Stimulated activated CD4-positive, alpha-beta T cell treated with anti-CD3 and anti-CD28 coated beads, Interleukin-2, amount 100 ng/mL, for 24 hours (primary cell): ENCODE measurements at places on chromosomes 13 and 19.

DNA sequence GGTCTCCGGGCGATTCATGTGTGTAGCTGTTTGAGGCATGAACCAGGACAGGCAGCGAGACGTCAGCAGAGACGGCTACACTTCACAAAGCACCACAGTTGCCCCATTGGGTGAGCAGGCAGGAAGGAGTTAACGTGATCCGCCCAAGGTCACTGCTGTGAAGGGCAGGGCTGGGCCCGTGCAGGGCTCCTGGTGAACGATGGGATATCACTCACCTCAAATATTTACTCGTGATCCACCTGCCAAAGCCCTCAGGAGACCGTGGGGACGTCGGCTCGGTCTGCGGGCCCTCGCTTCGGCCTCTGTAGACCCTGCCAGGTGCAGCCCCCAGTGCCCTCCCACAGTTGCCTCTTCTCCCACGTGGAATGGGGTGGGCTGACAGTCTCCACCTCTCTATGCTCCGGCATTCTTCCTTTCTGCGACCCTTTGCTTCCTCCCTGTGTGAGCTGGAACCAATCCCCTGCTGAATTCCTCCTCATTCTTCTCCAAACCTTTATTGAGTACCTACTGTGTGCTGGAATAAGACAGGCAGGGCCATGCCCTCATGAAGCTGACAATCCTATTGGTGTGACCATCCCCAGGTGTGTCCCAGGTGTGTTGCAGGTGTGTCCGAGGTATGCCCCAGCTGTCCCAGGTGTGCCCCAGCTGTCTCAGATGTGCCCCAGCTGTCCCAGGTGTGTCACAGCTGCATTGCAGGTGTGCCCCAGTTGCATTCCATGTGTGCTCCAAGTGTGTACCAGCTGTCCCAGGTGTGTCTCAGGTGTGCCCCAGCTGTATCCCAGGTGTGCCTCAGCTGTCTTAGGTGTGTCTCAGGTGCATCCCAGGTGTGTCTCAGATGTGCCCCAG is 2.0 kb upstream of the GRK1 start:
- no peak for DNase-seq

GRCh38 chr19:7928741-7929701 is 3.1 kb upstream of the CTXN1 start:
- DNase-seq: peak; percentile 67

DNA sequence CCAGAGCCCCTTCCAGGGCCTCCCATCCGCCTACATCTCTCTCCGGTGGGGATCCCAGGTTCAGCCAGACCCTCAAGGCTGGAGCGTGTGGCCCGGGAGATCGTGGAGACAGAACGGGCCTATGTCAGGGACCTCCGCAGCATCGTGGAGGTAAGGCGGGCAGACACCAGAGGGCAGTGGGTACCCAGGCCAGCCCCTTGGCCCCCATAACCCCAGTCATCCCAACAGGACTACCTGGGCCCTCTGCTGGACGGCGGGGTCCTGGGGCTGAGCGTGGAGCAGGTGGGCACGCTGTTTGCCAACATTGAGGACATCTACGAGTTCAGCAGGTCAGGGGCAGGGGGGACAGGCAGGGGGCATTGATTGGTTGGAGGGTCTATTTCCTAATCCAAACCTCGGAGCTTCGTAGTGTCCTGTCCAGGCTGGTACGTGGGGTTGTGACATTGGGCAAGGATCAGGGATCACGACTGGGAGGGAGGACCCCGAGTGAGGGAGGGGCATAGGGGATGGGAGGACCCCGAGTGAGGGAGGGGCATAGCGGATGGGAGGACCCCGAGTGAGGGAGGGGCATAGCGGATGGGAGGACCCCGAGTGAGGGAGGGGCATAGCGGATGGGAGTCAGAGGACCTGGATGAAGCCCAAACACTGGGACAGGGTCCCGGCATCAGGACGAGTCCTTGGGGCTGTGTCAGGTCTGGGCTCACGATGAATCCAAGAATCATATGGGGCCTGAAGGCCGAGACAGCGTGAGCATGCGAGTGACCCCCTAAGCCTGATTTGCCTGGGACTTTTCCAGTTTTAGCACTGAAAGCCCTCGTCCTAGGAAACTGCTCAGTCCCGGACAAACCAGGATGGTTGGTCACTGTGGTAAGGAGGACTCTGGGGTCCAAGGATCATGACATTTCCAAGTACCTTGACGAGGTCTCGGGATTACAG is 2.9 kb downstream of the PLEKHG2 start:
- no peak for DNase-seq

DNA sequence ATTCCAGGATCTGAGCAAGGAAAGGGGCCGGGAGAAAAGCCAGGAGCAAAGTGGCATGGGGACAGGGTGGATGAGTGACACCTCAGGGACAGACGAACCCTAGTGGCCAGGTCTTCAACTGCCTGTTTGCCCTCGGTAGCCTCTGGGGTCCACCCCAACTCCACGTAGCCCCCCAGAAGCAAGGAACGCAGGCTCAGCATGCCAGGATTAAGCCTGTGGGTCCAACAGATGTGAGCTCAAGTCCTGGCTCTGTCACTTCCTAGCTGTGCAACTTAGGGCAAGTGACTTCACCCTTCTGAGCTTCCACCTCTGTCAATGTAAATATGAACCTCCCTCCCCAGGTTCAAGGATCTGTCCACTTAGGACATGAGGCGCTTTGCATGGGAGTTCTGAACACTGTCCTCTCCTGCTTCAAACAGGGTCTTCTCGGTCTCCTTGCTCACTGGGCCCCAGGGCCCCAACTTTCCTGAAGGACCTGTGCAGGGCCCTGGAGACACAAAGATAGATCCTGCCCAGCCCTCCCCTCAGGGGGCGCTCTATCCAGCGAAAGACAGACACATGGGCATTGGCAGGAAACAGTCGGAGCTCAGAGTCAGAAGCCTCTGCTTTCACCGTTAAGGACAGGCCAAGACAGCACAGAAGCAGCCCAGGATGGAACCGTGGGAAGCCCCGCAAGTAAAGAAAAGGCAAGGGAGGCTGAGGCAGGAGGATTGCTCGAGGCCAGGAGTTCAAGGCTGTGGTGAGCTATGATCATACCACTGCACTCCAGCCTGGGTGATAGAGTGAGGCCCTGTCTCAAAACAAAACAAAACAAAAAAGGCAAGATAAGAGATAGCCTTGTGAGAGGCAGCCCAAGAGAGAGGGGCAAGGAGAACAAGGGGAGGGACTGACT is 13.2 kb downstream of the SYDE1 start:
- no peak for DNase-seq

DNA sequence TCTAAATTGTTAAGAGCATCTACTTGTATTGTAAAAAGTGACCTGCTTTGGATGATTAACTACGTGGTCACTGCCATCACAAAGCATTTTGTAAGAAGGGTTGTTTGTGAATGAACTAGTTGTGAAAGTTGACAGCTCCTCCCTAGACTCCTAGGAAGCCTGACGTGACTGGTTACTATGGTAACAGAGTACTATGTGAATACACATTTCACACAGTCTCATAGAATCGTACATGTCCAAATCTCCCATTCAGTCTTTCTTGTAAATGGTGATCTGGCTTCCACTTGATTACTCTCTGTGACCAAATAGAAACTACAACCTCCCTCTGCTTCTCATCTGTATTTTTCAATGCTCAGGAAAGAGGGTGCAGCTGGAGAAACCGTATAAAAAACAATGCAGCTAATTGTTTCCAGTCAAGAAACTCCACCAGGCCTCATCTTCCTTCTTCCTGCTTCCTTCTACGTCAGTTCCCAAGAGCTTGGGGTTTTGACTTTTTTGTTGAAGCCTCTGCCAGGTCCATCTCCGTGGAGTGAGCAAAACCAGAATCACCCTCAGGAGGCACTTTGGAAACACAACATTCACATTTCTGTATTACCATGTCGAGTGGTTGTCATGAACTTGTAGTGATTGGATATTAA is 83.4 kb downstream of the GPC6 start:
- no peak for DNase-seq

- DNase-seq: no peak
These were observed 25.6 kb downstream of the IPO5 start for GRCh38 chr13:97979051-97979450.

DNA sequence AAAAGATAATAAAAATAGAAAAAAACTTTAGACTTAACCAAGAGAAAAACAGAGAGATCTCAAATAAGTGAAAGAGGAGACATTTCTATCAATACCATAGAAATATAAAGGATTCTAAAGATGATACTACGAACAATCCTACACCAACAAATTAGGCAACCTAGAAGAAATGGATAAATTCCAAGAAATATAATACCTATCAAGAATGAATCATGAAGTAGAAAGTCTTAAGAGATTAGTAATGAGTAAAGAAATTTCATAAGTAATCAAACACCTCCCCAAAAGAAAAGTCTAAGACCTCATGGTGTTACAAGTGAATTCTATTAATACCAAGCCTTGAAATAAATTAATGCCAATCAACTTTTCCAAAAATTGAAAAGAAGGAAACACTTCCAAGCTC is 1584.5 kb upstream of the MIR17HG start:
- no peak for DNase-seq

GRCh38 chr19:12792051-12792852 is 966 bp downstream of the JUNB start:
- peak; percentile 77 for DNase-seq

DNA sequence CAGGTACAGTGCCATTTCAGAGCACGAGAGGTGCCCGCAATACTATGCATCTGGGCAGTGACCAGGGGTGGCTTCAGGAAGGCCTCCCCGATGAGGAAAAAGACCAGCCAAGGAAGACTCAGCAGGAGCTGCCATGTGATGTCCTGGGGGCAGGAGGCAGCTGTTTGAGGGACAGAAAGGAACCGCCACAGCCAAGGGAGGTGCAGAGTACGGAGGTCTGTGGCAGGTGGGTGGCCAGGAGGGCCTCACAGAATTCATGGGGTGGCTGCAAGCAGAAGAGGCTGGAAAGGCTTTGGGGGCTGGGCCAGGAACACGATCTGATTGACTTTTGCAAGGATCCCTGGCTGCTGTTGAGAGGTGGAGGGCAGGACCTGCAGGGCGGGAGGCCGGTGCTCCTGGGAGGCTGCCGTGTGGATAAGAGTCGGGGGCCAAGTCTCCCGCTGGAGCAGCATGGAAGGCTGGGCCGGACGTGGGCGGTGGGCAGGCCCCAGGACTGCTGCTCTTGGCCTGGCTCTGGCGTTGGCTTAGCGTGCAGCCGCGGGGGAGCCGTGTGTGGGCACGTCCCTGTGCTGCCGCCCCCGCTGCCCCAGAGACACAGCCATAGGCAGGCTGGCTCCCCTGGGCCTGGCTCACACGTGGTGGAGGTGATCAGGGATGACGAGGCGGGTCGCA is 29.1 kb downstream of the CEBPA start:
- no peak for DNase-seq

- no peak for DNase-seq
These were observed 3.7 kb upstream of the SMIM17 start for GRCh38 chr19:56639217-56639616.

DNA sequence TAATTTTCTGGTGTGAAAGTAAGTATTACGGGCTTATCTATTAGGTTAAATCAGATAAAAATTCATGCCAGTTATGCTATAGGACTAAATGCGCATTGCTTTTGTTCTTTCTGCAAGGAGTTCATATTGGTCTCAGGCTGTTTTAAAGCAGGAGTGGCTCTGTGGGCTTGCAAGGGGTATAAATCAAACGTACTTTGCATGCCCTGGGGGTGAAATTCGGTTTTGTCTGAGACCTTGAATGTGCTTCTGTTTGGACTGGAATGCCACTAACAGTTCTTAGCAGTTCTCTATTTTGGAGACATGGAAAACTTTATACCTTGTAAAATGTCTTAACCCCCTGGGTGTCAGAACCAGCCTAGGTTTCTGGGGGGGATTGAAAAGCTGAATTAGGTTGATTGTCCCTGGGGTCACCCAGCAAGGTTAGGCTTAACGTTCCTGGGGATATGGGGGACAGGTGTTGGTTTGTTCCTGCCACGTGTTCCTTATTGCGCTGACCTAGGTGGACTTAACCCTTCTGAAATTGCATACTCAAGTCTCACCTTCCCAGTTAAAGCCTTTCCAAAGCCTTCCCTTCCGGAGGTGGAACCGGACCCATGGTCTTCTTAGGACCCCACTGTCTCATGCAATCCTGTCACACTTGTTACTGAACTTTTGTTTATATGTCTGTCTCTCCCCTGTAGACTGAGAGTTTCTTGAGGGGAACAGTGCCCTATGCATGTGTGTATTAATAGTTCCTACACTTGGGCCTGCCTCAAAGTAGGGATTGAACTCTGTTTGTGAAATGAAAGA is 182.2 kb downstream of the LMO7 start:
- no peak for DNase-seq

- DNase-seq: no peak
These were observed 38.1 kb downstream of the NUFIP1 start for GRCh38 chr13:44951184-44951583.

- peak; percentile 27 for DNase-seq
These were observed 509 bp downstream of the TPP2 start for GRCh38 chr13:102597029-102597961.

DNA sequence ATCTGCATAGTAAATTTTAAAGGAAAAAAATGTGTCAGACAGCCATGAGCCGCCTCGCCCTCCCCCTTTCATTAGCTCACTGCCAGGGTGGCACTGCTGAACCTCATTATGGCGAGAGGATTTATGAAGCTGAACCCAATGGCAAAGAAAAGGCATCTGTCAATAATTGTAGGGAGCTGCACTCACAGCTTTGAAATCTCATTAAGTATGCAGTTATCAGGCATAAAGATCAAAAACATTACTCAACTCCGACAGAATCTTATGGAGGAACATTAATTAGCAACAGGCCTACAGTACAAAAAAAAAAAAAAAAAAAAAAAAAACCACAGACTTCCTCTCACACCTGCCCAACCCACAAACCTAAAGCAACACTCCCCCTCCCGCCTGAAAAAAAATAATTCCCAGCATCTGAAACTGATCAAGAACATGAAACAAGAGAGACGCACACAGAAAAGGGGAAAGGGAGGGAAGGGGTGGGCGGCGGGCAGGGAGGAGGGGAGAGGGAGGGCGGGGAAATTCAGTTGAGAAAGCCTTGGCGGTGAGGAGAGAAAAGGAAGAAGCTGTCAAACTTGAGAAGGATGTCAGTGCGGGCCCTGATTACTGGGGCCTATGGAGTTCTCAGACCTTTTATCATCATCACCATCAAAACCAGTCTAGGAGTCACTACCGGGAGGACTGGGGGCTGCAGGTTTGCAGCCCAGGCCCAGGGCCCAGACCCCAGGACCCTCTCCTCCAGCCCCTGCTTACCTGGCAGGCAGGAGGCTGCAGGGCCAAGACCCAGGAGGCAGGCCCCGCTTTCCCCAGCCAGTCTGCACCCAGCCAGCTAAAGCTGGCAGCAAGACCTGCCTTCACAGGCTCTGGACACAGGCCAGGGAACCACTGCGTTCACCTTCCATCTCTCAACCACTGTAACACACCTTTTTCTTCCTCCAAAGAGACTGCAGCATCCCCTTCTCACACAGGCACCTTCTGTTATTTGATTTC is 8.9 kb downstream of the TSHZ3 start:
- DNase-seq: no peak

DNA sequence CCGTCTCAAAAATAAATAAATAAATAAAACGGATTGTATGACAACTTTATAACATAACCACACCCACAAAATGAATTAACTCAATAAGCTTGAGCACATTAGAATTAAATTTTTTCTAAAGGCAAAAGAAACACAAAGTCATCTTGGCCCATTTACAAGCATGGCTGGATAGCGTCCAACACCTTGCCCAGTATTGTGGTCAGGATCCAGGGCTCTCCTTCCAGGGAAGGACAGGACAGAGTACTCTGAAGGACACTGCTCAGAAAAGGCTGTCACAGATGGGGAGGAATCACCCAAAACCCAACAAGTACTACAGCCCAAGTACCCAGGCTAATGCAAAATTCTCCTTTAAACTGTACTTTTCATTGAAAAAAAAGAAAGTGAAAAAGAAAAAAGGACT is 27.1 kb downstream of the SUGP2 start:
- no peak for DNase-seq
